CD4-positive, alpha-beta memory T cell (primary cell): ENCODE measurements at places on chromosomes 1 and 21.

- no peak for DNase-seq
Measured at GRCh38 chr21:15728046-15728445, 1.7 kb upstream of the USP25 start.

DNA sequence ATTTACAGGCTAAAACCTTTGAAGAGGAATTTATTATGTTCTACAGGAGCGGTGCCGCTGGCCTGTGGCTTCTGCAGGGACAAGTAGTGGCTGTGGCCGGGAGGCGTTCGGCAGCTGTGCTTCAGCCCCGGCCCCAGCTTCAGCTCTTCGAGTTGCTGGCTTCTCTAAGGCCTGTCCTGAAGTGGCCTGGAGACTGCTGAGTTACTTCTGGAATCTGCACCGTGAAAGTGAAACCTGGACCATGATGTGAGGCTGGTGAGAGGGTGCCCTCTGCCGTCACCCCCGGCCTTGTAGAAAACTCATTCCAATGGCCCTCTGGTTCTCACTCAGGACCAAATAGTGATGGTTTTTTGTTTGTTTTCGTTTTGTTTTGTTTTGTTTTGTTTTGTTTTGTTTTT is 48.1 kb downstream of the PRKCZ start:
- no peak for DNase-seq

DNA sequence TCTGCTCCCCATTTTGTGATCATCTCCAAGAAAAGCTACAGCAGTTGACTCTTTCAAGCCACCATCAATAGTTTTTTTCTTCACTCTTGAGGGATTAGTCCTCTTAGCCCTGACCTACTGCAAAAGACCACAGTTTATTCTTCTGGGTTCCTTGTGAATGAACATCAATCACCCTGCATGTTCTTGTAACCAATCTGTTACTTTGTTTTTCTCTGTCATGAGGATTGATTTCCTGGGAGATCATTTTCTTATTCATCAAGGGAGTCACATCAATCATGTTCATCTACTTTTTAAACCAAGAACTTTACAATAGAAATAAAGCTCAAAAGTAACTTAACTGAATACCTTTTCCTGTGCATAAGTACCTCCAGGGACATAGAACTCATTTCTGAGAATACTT is 21.8 kb downstream of the ILDR2 start:
- no peak for DNase-seq

- DNase-seq, result no peak
Measured at GRCh38 chr1:87718241-87718950, 389.7 kb downstream of the LMO4 start.

DNA sequence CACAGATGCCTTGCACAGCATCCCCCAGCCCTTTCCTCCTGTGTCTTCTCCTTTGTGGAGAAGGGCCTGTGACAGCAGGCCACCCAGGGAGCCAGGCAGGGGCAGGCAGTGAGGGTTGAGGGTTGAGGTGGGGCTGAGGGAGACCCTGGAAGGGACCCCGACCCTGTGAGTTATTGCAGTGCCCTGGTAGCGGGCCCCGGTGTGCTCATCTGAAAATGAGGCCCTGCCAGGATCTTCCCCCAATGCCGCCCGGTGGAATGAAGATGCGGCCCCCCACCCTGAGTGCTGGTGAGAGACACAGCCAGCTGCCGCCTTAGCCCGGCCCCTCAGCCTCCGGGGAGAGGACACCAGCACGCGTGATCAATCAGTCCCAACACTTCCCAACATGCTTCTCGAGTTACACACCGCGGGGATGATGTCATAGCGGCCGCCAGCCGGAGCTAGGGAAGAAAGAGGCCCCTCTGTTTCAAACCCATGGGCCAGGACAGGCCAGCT is 36.2 kb upstream of the ACTRT2 start:
- DNase-seq, result no peak

DNA sequence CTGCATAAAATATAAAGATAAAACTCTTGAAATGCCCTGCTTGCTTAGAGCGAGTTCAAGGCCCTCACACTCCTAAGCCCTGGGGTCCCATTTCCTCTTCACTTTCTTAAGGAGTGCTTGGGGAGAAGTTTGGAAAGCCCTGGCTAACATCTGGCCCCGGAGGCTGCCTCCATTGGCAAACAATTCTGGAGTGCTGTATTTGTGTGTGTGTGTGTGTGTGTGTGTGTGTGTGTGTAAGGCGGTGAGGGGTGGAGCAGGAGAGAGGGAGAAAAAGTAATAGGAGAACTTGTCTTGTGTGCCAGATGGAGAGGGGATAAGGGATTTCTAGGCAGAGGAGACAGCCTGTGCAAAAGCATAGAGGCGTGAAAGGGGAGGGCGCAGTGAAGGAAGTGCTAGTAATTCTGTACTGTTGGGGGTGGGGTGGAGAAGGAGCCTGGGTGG is 578 bp upstream of the TRIM62 start:
- no peak for DNase-seq

DNA sequence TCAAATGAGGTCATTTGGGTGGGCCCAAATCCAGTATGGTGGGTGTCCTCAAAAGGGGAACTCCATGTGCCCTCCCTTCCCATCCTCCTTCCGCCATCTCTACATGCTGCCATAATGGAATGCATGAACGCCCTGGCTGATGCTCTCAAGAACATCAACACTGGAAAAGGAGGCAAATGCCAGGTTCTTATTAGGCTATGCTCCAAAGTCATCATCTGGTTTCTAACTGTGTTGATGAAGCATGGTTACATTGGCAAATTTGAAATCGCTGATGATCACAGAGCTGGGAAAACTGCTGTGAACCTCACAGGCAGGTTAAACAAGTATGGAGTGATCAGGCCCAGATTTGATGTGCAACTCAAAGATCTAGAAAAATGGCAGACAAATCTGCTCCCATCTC is 16.6 kb upstream of the TRIM45 start:
- no peak for DNase-seq

- no peak for DNase-seq
Measured at GRCh38 chr1:43800771-43801170, 93.4 kb downstream of the ST3GAL3 start.

GRCh38 chr1:96025062-96025461 is 696.5 kb upstream of the PTBP2 start:
- no peak for DNase-seq

DNA sequence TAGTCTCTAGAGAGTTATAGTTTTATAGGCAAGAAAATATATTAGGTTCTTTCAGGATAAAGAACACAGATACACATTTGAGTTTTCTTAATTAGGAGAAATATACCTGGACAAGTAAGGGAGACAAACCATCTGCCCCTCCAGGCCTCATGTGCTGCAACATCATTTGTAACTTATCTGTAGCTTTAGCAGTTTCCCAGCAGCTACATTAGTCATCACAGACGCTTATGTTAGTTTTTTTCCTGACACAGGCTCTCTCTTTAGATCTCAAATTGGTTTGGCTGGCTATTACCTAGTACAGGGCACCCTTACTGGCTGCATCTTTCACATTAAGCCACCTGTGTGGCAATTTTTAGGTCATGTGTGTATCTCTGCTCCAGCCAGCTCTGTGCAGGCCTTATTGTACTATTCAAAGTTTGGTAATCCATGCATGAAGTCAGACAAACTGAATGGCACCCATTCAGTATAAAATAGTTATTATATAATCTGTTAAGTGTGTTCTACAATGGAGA is 25.9 kb downstream of the GNPAT start:
- DNase-seq, result no peak

- no peak for DNase-seq
Measured at GRCh38 chr1:184485751-184486723, 99.2 kb downstream of the C1orf21 start.

DNA sequence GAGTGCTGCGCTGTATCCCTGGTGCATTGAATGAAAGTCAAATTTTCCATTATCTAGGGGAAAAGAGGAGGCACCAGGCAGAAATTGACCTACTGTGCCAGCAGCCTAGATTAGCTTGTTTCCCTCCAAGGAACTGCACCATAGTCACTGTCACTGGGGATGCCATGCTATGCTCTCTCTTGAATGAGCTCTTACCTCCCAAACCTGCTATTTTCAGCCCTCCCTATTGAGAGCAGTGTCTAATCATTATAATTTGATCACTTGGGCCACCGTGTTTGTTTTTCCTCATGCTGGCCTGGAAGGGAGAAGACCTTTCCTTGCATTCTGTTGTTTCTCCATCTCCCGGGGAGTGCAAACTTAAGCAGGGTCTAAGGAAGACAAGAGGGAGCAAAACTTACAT is 492.9 kb downstream of the SIPA1L2 start:
- DNase-seq, result no peak

DNA sequence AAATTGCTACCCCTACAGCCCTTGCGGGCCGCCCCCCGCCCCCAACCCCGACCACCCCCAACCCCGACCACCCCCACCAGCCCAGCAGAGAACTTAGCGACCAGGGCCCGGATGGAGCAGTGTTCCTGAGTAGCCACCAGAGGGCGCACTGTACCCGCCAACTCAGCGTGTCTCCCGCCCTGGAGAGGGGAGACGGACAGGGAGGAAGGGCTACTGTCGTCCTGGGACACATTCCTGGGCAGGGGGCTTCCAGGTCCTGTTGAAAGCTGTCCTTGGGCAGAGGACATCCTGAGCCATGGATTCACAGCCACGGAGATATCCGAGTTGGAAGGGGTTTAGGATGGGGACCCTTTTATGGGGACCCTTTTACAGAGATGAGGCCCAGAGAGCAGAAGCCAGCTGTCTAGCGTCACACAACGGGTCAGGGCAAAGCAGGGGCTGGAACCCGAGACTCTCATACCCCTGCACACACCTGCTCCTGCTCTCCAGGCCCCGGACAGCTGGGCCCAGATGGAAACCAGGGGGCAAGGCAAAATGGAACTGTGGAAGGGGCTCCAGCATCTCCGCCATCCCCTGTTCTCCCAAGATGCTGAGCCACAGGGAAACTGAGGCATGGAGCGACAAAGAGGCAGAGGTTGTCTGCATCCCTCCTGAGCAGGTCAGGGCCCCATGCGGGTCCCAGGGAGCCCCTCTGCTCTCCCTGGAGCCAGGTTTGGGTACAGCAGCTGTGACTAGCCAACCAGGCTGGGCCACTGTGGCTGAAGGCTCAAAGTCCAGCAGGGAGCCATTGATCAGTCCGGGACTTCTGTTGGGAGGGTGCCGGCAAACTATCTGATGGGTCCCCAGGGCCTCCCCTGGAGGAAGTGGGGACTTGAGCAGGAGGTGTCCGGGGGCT is 25.0 kb upstream of the LAPTM5 start:
- DNase-seq, result peak; percentile 74

- peak; percentile 12 for DNase-seq
Measured at GRCh38 chr1:51234721-51235425, 1.2 kb upstream of the RNF11 start.

- no peak for DNase-seq
Measured at GRCh38 chr21:29218749-29219148, 80.0 kb upstream of the BACH1 start.

GRCh38 chr1:170765279-170765678 is 101.3 kb downstream of the PRRX1 start:
- DNase-seq, result no peak

GRCh38 chr1:96498744-96499340 is 222.7 kb upstream of the PTBP2 start:
- DNase-seq, result no peak

GRCh38 chr1:55927702-55928290 is 651.6 kb downstream of the PLPP3 start:
- no peak for DNase-seq

DNA sequence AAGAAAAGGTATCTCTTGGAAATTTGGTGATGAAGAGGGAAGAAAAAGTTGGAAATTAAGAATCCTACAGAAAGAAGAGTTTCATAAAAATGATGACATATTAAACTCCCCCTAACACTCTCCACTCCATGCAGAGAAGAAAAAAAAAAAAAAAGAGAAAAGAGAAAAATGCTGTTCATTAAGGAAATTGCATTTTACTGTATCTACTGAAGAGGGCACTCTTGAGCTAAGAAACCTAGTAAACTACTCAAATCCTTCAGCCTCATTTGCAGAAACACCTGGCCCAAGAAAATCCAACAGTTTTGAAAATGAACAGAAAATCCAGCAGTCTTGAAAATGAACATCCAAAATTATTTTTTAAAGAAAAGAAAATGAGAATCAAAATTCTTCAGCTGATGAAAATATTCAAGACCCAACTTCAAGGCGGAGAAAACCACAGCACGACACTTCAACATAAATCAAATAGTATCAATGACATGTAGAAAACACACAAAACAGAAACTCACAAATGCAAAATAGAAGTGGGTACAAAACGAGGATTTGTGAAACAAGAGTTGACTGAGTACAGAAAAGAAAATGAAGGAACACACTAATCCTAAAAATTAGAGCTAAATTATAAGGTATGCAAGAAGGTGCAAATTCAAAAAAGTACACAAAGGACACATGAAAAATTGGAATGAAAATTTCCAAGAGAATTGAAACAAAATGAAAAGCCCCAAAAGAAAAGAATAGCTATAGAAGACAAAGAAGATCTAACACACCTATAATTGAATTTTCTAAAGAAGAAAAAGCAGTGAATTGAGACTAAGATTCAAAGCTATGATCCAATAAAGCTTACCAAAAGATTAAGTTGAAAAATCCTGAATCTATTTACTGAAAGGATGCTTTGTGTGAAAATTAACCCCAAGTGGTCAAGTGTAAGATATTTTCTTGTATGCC is 73.2 kb upstream of the DNAJC6 start:
- peak; percentile 24 for DNase-seq

GRCh38 chr1:153374071-153374470 is 1.4 kb downstream of the S100A12 start:
- no peak for DNase-seq

DNA sequence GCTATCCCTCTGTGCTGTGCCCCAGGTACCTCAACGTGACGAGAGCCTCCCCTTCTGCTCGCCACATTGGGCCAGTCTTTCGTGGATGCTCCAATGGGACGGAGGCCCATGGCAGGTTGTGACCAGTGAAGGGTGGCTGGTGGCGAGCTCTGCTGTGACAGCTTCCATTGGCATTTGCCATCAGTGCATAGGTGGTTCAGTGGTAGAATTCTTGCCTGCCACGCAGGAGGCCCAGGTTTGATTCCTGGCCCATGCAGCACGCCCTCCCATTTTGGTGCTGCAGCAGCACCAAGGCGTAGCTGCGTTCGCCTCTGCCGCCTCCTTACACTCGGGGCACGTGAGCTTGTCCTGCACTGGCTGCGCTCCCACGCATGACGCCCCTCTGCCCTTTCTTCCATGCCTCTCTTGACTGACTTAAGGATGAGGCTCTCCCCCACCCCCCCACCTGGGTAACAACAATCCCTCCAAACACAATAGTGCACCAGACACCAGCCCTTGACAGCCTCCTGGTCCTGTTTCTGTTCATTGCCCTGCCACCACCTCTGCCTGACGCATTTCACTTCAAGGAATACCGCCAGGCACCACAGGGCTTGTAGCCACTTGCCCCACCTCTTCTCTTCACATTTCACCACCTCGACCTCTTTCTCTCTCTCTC is 24.7 kb upstream of the FCGR2A start:
- DNase-seq, result no peak

GRCh38 chr1:44819196-44819607 is 10.9 kb downstream of the BTBD19 start:
- DNase-seq, result no peak
